ENCODE measurements at places on chromosomes 6 and 20.

GRCh38 chr6:156169371-156169770, 607.8 kb upstream of the ARID1B start:
- DNase-seq = no peak

- no peak for DNase-seq
Observed at GRCh38 chr6:64064919-64065318, 429.3 kb downstream of the PHF3 start.

GRCh38 chr6:30922447-30922852, 8.4 kb downstream of the VARS2 start:
- no peak for DNase-seq

DNA sequence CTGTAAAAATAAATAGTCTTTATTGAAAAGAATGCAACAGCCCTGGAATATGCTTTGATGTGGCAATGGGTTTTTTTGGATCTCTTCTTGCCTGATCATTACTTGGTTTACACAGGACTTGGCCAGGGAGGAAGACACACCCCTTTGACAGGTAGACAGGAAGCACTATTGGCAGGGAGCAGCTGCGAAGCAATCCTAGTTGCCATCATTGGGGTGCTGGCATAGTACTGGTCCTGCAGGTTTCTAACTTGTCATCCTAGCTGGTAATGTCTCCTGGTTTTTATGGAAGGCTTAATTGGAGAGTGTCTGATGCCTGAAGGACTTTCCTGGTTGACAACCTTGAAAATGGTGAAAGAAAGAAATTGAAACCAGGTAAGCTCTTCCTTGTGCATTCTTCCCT, 71.2 kb upstream of the CCN6 start:
- DNase-seq = no peak

DNA sequence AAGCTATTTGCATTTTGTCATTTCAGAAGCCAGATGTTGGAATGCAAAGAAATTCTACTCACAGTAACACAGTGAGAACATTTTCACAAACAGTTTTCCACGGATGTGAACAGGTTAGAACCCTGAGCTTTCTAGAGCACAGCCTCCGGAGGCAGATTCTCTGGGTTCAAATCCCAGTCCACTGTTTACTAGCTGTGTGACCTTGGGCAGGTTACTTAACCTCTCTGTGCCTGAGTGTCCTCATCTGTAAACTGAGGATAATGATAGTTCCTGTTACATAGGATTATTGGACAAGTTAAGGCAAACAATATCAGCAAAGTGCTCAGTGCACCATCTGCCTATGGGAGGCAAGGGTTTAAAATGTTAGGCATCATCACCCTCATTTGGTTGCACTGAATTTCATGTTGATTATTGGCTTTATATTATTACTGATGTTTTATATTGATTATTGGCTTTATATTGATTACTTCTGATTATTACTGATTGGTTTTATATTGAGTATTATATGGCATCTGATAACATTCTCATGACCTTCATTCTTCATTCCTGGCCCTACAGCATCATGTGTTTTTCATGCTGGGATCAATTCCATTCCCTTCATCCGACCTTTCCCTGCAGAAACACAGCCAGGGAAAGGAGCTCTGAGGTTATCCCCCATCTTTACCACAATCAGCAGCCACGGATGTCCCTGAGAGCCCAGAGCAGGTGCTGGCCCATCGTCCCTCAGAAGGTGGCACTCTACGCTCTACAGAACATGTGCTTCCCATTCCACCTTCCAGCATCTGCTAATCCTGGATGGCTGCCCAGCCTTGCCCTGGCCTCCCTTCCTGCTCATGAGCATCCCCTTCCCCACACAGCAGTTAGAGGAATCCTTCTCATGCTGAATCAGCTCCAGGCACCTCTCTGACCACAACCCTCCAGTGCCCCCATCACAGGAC, 283.1 kb downstream of the PREX1 start:
- no peak for DNase-seq

- DNase-seq = no peak
Observed at GRCh38 chr6:17470202-17470937, 77.0 kb downstream of the CAP2 start.

- DNase-seq = no peak
Observed at GRCh38 chr6:139801571-139802321, 427.3 kb upstream of the CITED2 start.

GRCh38 chr6:137989664-137990063, 117.6 kb downstream of the PERP start:
- no peak for DNase-seq

DNA sequence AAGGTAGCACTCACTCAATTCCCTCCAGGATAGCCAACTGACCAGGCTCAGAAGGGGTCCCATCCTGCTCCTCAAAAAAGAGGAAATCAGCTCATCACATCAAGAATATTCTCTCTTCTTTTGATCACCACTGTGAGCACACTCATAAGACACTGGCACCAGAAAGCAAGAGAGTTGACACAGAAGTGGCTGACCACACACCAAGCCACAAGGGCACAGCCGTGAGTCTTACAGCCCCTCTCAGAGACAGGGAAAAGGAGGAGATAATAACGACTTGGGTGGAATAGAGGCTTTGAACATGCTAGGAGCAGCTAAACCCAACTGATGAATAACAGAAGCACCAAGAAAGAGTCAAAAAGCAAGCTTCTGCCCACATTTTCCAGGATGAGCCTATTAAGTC, 249.1 kb upstream of the PREP start:
- DNase-seq = no peak

GRCh38 chr6:162856885-162857284, 129.1 kb downstream of the PACRG start:
- DNase-seq = peak; percentile 38

DNA sequence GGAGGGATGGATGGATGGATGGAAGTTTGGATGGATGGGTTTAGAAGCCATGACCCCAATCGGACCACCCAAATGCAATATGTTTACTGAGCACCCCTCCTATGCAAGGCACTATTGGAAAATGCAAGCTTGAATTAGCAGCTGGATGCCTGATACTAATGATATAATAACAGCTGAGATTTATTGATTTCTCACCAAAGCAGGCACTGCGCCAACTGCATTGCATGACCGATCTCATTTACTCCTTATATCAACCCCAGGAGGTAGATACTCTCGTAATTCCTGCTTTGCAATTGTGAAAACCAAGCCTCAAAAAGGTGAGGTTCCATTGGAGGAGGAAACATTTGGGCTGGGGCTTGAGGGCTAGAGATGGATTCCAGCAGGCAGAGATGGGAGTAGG, 89.7 kb downstream of the KCNB1 start:
- DNase-seq = no peak

DNA sequence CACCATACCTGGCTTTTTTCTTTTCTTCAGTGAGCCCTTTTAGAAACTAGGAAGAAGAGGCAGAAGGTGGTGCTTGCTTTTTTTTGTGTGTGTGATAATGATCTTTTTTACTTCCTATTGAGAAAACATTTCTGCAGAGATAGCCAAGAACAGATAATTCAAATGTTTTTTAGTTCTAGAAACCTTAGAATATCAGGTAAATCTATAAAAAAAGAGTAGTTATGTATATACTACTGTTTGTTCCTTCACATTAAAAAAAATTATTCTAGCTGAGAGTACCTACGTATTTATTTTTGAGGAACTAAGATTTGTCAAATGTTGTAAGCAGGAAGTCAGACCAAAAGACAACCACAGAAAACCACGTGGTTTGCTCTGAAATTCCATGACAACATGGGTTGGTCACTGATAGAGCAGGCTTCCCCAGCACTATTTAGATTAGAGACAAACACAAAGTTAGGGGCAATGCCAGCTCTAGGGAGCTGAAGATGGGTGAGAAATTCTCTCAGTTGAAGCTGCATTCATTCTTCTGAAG, 12.8 kb downstream of the STK4 start:
- no peak for DNase-seq

- no peak for DNase-seq
Observed at GRCh38 chr20:37231947-37232630, 29.5 kb downstream of the GHRH start.

GRCh38 chr20:63744574-63745423, 5.2 kb downstream of the SLC2A4RG start:
- DNase-seq = no peak

- no peak for DNase-seq
Observed at GRCh38 chr6:41707565-41708200, 27.7 kb downstream of the TFEB start.

GRCh38 chr6:114064862-114065261, 93.9 kb upstream of the HDAC2 start:
- DNase-seq = no peak

- no peak for DNase-seq
Observed at GRCh38 chr6:43695967-43696291, 8.3 kb upstream of the MRPS18A start.

DNA sequence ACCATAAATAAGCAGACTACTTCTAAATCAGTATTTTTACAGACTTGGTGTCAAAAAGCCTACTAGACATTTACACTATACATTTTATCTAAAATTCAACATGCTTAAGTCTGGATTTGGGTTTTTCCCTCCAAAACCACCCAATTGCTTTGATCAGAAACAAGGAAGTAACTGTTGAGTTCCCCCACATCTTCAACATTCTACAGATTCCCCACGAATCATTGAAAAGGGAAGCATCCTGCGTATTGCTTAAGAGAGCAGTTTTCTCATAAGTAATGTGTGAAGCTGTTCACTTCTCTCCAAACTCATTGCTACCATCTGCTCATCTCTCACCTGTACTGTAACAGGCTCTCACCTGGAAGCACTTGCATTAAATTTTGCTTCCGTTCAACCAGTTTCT, 36.4 kb upstream of the RNF144B start:
- no peak for DNase-seq

- no peak for DNase-seq
Observed at GRCh38 chr6:127812985-127813698, 87.7 kb downstream of the THEMIS start.

- no peak for DNase-seq
Observed at GRCh38 chr20:41145317-41145716, 8.0 kb downstream of the PLCG1 start.

DNA sequence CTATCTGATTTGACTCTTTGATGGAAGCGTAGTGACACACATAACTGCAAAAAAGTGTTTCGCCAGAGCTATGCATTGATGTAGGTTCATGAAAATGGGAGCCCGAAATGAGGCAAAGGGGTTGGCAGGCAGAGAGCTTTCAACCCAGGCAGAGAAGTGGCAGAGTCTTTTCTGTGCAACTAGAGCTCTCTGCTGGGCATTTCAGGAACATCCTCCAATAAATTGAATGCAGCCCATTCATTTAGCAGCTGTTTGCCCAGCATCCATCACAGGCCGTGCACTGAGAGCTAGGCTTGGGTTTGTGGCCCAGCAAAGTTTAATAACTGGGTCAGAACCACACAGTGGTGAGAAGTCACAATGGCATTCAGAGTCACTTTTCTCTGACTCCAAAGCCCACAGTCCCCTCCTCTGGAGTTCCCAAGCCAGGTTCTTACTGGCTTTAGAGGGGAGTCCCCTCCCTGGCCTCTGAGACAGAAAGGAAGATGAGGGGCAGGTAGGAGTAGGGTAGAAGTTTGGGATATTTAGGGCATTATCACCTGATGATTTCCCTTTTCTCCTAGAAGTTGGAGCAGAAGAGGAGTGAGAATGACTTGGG, 31.8 kb upstream of the ELMO2 start:
- DNase-seq = peak; percentile 5

GRCh38 chr20:49970498-49970897, 12.3 kb upstream of the SNAI1 start:
- DNase-seq = no peak

DNA sequence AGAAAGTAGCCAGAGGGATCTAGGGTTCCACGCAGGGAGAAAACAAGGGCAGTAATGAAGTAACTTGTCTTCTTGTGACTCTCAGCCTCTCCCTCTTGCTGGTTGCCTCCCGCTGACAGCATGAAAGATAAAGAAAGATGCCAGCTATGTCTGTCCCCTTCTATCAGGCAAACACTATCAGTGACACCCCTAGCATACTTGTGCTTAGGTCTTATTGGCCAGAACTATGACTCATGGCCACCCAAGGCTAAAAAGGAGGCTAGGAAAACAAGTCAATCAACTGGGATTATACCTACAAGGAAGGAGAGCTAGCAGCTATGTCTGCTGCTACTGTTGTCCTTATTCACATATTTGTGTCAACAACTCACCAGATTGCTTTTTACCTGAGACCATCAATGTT, 206.8 kb upstream of the SOX4 start:
- DNase-seq = no peak

GRCh38 chr6:144661116-144661806, 376.1 kb downstream of the UTRN start:
- no peak for DNase-seq

DNA sequence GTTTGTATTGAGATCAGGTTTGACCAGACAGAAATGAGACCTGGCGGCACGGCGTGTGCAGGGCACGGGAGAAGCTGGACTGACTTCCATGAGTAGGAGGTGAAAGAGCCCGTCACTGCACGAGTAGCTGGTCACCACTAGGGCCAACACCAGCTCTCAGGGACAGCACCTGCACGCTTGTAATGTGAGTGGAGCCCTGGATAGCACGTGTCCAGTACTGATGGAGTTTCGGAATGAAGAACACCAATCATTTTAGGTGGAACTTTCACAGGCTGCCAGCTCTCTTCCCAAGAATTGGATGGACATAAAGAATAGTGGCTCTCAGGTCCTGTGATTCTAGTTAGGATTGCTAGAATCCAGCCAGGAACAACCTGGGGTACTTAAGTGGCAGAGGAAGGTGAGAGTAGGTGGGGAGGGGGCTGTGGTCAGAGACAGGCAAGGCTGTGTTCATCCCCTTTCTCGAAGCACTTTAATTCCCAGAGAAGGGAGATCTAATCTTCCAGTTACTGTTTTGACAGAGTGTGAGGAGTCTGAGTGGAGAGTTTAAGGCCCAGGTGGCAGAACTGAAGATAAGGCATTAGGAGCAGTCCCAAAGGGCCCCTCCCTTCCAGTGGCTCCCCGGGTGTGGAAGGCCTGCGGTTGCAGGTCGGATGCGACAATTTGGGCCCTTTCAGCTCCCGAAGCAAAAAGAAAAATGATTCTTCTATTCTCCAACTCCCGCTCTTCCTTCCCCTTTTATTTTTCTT, 314.8 kb downstream of the QKI start:
- no peak for DNase-seq

DNA sequence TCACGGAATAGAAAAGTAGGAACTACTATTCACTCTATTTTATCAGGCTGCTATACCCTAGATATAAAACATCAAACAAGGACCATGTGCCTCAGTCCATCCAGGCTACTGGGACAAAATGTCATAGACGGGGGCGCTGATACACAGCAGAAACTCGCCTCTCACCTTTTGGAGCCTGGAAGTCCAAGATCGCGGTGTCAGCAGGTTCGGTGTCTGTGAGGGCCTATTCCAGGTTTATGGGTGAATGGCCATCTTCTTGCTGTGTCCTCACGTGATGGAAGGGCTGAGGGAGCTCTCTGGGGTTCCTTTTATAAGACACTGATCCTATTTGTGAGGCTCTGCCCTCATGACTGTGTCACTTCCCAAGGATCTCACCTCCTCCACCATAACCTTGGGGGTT, 89.5 kb downstream of the DLL1 start:
- no peak for DNase-seq

DNA sequence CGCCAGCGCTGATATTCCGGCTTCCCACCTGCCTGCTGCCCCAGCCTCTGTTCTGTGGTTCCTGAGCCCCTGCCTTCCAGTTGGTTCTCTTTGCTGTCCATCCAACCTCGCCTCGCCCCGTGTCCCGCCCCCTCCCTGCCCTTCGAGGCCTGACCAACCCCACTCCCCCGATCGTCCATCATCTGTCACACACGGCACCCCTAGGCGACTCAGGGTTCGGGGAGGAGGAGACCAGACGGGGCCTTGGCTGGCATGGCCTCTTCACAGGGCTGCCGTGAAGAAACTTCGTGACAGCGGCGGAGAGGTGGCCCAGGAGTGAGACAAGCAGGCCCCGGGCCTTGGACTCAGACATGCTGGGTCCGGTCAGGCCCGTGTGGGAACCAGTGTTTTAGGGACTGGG, 226.1 kb downstream of the QKI start:
- no peak for DNase-seq

Data from GM04503 (cell line).